ENCODE measurements at places on chromosomes 4 and X. TPM values are rescaled to one million over a fixed set of nuclear protein-coding genes. Genes with fewer than 3 reads are reported as not detected.

Gene PLAC8
- 6.8 TPM for total RNA-seq

Gene SH2D1A
- 0.70 TPM for total RNA-seq

Gene ASMT
- total RNA-seq = not detected

Gene PDE5A
- total RNA-seq = 0.53 TPM

Gene SPANXN2
- not detected for total RNA-seq

Gene NAP1L3
- 0.30 TPM for total RNA-seq

Gene MAGEE1
- total RNA-seq = 0.18 TPM

Gene GPRASP2
- total RNA-seq = 5.5 TPM

Gene COL4A6
- total RNA-seq = 0.08 TPM

Gene HELT
- total RNA-seq = not detected

Gene POLN
- 2.2 TPM for total RNA-seq

Gene MBNL3
- 93.4 TPM for total RNA-seq

Gene RXFP1
- total RNA-seq = 1.1 TPM

Gene CT45A5
- total RNA-seq = not detected

Gene PRR32
- not detected for total RNA-seq

Gene RASL11B
- total RNA-seq = 0.60 TPM

Gene USP27X
- 0.91 TPM for total RNA-seq

Gene KLHL13
- 1.0 TPM for total RNA-seq

Gene XAGE1B
- total RNA-seq = not detected

Gene MSMO1
- total RNA-seq = 93.5 TPM

Gene BST1
- 3.7 TPM for total RNA-seq

DNA sequence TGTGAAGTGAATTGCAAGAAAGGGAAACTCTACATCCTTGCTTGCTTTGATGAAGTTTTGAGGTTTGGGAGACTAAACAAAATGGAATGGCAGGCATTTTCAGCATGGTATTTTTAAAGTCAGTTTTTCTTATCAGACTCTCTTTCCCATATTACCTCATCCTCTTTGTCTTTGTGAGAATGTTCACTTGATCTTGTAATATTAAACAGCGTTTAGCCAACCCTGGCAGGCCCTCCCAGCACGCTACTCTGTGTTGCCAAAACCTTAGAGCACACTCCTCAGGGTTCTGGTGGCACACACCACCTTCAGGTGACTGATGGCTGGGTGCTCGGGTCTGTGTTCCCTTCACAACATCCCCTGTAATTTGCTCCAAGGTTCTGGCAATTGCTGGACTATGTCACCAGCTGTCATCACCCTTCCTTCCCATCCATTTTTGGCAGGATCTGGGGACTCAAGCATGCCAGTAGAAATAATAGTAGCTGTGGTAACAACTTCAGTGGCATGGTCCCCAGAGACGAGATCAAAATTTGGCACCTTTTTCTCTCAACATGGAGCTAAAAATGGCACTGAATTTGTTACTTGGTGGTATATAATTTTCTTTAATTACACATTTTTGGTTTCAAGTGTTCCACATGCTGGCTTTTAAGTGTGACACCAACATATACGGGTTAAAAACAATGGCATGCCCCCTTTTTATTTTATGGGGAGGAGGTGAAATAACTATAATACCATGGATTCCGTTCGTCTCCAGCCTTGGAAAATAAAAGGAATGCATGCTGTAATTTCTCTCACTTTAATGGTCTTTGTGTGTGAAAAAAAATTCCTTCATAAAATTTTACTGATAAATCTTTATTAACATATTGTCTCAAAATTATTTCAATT is 273.1 kb downstream of the DCTD start:
- no peak for DNase-seq

- DNase-seq = no peak
Observed at GRCh38 chr4:6943885-6944225, 34.2 kb downstream of the TBC1D14 start.

DNA sequence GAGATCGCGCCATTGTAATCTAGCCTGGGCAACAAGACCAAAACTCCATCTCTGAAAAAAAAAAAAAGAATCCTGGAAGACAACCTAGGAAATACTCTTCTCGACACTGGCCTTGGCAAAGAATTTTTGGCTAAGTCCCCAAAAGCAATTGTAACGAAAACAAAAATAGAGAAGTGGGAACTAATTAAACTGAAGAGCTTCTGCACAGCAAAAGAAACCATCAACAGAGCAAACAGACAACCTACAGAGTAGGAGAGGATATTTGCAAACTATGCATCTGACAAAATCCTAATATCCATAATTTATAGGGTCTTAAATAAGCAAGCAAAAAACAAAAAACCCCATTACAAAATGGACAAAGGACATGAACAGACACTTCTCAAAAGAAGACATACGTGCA is 76.5 kb upstream of the DUSP21 start:
- DNase-seq = no peak

DNA sequence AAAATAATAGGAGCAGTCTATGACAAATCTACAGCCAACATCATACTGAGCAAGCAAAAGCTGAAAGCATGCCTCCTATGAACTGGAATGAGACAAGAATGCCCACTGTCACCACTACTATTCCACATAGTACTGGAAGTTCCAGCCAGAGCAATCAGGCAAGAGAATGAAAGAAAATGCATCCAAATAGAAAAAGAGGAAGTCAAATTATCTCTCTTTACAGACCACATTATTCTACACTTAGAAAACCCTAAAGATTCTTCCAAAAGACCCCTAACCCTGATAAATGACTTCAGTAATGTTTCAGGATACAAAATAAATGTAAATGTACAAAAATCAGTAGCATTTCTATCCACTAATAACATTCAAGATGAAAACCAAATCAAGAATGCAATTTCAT is 249.0 kb downstream of the STK32B start:
- no peak for DNase-seq

- DNase-seq = no peak
Observed at GRCh38 chr4:70380578-70380977, 2.4 kb upstream of the SMR3B start.

GRCh38 chr4:177123811-177124210 is 185.9 kb upstream of the NEIL3 start:
- no peak for DNase-seq

DNA sequence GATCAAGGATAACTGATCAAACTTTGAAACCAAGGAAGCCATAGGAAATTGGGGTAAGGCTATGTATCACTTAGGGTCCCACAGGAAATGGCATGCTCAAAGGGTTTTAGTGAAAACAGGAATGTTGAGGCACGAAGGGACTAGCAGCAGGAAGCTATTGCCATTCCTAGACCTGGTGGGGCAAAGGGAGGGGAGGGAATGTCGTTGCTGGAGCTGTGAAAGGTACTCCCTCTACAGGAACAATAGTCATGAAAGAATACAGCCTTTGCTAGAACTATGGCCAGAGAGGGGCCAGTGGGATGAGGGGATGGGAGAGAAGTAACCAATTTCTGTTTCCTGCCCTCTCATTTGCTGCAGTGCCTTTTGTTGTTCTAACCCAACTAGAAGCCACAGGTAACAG is 11.9 kb downstream of the REPS2 start:
- DNase-seq = no peak

- no peak for DNase-seq
Observed at GRCh38 chr4:98728433-98728832, 70.0 kb upstream of the TSPAN5 start.

- DNase-seq = no peak
Observed at GRCh38 chrX:44228621-44229020, 114.9 kb downstream of the EFHC2 start.

- DNase-seq = no peak
Observed at GRCh38 chr4:115484479-115484878, 371.1 kb upstream of the NDST4 start.

DNA sequence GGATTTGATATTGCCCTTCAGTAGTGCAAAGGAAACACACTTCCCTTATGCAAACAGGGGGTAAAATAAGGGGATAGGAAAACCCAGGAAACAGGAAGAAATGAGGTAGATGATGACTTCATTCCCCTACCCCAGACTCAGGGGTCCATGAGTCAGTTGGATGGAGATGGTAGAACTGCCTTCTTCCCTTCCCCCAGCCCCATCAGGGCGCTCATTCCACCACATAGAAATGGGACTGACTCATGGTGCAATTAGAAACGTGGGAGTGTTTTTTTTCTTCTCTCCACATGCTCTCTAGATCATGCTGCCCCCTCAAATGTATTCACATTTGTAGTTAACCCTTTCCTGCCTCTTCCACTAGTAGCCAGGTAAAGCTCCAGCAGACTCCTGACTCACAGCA is 23.1 kb upstream of the ARMCX2 start:
- DNase-seq = no peak

DNA sequence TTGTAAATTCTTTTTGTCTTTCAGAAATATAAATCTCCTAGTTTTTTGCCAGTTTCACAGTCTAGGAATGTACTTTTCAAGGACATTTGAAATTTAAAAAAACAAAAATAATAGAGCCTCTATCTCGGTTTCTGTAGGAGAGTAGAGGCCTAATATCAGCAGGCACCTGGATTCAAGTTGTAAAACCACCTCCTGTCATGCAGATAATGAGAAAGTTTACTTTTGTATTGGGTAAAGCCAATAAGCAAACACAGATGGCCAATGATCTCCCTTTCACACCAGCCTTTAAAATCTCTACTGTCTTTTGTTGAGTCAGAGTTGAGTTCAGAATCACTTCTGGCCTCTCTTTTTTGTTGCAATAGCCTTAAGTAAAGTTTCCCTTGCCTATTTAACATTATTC is 1499.9 kb downstream of the PCDH18 start:
- no peak for DNase-seq

DNA sequence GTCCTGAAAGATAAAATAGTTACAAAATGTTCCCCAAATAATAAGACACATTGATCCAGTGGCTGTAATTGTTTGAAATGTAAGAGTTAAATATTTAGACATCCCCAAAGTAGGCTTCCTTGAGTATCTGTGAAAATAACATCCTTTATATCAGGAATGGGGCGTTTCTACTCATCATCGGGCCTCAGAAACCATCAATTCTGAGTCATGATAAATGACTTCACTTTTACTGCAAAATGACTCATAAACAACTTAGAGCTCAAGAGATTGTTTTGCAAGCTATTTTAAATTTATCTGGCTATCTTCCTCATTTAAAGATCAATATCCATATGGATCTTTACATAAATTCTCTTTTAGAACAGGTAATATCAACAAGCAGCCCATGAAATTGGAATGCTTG is 369.4 kb upstream of the CNKSR2 start:
- DNase-seq = no peak

DNA sequence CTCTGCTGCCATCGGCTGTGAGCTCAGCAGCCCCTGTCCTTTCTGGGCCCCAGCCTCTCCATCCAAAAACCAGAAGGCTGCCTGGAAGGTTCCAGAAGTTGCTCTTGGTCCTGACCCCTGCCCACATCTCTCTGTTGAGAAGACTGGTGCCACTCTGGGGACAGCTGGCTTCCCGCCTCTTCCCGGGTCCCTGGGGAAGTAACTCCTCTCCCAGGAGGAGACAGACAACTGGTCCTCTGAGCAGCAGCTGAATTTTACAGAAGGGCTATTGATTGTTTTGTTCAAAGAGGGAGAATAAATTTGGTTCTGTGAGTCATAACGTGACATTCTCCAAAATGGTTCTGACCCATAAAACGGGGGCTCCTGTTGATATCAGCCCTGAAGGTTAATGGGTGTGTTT is 61.2 kb downstream of the TRMT44 start:
- DNase-seq = no peak

GRCh38 chrX:155434906-155435743 is 23.3 kb downstream of the F8A3 start:
- no peak for DNase-seq

DNA sequence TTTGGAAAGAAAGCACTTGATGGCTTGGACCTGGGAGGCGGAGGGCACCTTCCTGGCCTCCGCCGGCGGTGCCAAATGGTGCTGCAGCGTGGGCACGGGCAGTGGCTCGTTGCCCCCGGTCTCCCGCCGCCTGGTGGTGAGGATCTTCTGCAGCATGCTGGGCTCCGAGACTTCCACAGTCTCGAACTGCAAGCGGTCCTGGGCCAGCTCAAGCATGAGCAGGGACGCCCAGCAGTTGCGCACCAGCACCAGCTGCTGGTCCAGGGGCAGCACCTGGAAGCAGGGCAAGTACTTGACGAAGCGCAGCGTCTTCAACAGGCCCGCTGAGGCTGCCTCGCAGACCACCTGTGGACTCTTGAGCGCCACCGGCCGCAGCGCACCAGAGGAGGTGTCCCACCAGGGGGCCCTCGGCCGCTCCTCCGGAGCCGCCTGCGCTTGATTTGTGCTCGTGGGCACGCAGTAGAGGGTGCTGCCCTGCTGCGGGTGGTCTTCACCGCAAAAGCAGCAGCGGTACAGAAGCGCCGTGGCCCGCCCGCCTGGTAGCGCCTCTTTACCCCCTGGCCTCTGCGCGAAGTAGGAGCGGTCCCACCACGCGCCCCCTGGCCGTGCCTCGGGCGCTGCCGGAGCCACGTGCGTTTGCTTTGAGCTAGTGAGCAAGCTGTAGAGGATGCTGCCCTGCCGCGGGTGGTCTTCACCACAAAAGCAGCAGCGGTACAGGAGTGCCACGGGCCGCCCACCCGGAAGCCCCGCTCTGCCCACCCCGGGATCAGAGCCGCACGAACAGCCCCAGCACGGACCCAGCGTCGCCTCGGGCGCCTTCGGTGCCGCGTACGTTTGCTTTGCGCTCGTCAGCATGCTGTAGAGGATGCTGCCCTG is 689 bp downstream of the NR0B1 start:
- no peak for DNase-seq

DNA sequence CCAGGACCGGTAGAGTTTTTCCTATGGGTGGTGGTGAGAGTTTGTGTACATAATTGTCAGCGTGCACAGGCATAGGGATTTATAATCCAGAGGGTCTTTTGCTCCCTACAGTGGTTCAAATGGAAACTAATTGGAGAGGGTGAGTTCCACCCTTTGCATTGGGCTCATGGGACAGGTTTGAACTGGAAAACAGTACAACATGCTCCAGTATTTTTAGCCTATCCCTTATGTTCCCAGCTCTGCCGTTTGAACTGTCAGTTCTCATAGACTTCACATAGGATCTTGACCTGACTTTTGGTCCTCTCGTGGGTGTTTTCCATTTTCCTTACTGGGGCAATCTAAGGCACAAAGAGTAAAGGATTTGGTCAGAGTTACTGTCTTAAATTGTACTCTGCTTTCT is 31.8 kb downstream of the FHL1 start:
- DNase-seq = no peak

- no peak for DNase-seq
Observed at GRCh38 chr4:76803522-76803921, 94.4 kb downstream of the SOWAHB start.

- no peak for DNase-seq
Observed at GRCh38 chr4:169132561-169133305, 122.7 kb upstream of the CBR4 start.

GRCh38 chr4:17168571-17168970 is 270.1 kb upstream of the LDB2 start:
- no peak for DNase-seq

- DNase-seq = peak; percentile 88
Observed at GRCh38 chr4:40918330-40918729, 168.6 kb downstream of the NSUN7 start.

DNA sequence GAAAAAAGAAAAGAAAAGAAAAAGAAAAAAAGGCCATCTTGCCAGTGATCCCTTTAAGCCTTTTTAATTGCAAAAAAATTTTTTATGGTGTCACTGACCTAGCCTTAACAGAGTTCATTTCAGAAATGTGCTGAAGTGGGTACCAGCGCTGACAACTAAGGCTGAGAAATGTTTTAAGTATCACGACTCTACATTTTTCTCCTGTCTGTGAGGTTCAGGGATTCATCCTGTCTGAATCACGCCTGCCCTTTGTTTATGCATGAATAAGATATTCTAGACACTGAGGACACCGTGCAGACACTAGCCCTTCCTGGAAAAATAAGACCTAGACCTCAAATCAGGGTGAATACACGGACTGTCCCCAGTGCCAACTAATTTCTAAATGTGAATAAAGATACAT is 154.4 kb upstream of the NOCT start:
- DNase-seq = no peak

GRCh38 chr4:184961660-184962059 is 56.6 kb upstream of the HELT start:
- no peak for DNase-seq

Data from left lobe of liver (tissue), 2 donors.